AG04449 (cell line): ENCODE measurements at places on chromosomes 5 and 9.

- DNase-seq = no peak
Measured at GRCh38 chr9:126128494-126129142, 198.0 kb upstream of the MVB12B start.

- no peak for DNase-seq
Measured at GRCh38 chr5:12624776-12625560, 720.7 kb upstream of the CTNND2 start.

GRCh38 chr9:133961226-133962165 is 30.6 kb downstream of the VAV2 start:
- DNase-seq = no peak

DNA sequence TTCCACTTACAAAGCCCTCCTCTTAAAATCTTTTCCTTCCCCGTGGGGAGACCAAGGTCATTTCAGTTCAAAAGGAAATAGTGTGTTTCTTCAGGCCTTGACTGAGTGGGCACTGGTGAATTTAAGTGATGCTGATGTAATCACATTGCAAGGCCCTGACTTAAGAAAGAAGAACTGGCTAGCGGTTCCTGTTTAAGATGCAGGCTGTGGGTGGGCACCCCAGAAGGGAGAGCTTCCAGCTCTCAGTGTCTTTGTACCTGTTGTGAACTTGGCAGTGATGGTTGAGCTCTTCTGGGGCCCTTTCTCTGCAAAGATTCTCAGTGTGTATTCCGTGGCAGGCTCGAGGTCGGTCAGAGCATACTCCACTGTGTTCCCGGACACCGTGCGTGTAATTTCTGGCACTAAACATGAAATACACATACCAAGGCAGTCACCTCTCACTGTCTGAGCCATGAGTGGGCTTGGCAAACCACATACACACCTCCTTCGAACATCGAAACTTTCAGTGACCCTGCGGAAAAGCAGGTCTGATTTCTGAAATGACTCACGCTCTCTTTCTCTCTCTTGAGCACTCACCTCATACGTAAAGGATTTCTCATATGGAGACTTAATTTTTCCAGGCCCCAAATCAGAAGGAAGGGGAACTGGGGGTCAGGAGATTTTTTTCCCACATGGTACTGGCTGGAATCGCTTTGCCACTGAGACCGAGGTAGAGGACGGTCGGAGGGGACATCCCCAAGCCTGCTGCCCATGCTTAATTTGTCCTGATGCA is 81.9 kb downstream of the TNC start:
- DNase-seq = peak; percentile 77

- DNase-seq = no peak
Measured at GRCh38 chr5:160760008-160760407, 92.0 kb downstream of the ATP10B start.

- DNase-seq = no peak
Measured at GRCh38 chr5:88736494-88736893, 146.5 kb downstream of the MEF2C start.

- no peak for DNase-seq
Measured at GRCh38 chr5:109546461-109546860, 136.7 kb upstream of the PJA2 start.

DNA sequence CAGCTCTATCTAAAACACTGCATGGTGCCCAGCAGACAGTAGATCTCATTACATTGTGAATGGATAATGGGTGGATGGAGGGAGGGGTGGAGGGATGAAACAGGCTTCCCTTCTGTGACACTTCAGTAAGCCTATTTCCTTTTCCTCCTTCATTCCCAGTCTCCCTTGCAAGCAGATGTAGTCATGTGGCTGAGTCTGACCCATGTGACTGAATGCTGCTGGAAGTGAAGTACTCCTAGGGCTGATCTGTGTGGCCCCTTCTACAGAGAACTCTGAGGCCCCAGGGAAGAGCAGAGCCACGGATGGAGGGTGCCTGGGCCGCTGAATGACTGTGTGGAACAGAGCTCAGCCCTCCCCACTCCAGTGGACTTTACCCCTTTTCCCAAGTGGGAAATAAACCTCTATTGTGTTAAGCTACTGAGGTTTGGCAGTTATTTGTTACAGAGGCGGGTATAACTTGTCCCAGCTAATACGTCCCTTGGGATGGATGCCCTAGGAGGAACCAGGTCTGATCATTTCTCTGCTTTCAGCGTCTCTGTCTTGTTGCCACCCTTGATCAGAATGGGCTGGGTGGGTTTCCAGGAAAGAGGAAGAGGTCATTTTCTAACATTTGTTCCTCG is 176.1 kb upstream of the MVB12B start:
- DNase-seq = no peak

DNA sequence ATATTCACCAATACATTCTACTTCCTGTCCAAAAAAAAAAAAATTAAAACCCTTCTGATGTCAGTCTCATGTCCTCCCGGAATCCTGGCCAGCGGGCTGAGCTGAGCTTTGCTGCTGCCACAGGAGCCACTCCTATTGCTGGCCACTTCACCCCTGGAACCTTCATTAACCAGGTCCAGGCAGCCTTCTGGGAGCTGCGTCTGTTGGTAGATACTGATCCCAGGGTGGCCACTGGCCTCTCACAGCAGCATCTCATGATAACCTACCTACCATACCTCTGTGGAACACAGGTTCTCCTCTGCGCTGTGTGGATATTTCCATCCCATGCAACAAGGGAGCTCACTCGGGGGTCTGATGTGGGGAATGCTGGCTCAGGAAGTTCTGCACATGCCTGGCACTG is 21.0 kb upstream of the NPM1 start:
- DNase-seq = no peak

DNA sequence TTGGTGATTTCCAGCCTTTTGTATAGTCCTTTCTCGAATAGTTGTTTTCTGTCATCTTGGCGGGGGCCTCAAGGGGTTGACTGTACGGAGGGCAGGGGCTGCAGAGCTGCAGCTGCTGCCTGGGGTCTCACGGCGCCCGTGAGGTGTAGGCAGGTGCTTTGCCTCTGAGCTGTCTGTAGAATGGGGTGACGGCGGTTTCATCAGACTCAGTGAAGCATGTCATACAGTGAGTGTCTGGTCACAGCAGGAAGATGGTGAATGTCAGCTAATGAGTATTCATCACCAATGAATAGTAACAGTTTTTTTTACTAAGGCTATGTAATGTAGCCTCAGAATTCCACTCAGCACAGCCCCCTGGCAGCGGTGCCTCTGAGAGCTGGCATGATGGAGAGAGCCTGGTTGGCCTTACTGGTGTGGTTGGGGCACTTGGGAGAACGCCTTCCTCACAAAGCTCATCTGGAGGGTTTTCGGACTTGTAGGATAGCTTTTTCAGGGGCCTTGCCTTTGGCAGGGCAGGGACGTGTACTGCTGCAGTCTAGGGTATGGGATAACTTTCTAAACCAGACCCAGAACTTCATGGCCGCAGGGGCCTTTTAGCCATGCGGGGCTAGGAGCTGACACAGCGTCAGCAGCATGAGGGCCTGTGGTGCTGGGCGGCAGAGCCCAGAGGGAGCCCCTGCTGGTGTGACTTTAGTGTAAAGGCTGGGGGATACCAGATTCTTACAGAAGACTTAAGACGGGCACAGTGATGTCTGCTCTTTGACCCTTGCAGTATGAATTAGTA is 15.0 kb downstream of the TENT4A start:
- DNase-seq = no peak

DNA sequence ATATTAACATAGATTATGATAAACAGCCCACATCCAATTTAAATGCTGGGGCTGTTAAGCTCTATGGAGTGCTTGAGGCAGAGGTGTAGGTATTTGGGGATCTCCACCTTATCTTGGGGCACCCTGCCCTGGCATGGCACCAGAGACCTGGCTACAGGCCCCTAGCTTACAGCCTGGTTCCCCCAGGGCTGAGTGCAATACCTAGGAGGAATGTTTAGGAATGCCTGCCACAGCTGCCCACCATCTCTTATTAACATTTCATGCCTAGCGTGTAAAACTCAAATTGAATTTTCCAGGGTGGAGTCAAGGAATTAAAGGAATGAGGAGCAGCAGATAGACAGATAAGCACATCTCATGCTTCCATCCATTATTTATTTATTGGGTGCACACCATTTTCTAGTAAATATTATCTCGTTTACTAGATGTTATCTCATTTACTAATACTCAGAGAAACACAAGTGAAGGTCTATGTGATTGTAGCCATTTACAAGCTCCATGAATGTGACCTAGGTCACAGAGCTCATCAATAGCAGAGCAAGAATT is 55.6 kb upstream of the TNFSF8 start:
- DNase-seq = no peak

DNA sequence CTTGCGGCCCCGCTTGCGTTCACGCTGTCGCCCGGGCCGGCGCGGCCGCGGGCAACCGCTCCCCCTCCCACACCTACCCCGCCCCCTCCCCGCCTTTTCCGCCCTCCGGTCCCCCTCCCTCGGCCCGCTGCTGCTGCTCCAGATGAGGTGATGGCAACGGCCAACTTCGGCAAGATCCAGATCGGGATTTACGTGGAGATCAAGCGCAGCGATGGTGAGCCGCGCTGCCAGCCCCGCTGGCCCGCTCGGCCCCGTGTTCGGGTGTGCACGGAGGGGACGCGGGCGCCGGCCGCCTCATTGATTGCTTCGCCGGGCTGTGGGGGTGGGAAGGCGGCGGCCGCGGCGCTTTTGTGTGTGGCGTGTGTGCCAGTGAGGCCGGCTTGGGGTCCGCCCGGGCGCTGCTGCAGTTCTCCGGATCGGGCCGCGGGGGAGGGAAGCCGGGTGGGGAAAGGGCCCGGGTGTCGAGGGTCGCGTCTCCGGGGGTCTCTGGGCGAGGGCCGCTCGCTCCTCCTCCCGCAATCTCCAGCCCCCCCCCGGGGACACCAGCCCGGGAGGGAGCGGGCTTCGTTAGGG is 403 bp downstream of the KIF2A start:
- DNase-seq = no peak
